ENCODE measurements at places on chromosomes 5 and 9. TPM values are rescaled to one million over a fixed set of nuclear protein-coding genes. Genes with fewer than 3 reads are reported as not detected.

Gene ANKDD1B
- total RNA-seq, result under 0.01 TPM

Gene OSMR
- total RNA-seq, result under 0.01 TPM

Gene GARIN3
- total RNA-seq, result not detected

Gene IL31RA
- not detected for total RNA-seq

Gene MCIDAS
- total RNA-seq, result not detected

Gene HCN1
- total RNA-seq, result under 0.01 TPM

Gene SLC45A2
- 0.27 TPM for total RNA-seq
